ENCODE measurements at places on chromosomes 1 and 21. TPM values are rescaled to one million over a fixed set of nuclear protein-coding genes. Genes with fewer than 3 reads are reported as not detected.

Gene TSACC
- polyA plus RNA-seq, result not detected

Gene SERINC2
- 0.08 TPM for polyA plus RNA-seq

Gene ZNF684
- polyA plus RNA-seq, result 6.0 TPM

Gene NEGR1
- not detected for polyA plus RNA-seq

Gene FAAH
- polyA plus RNA-seq, result 0.86 TPM

GRCh38 chr1:97942161-97943123 lies 21.6 kb upstream of the DPYD start:
- peak overlapping the region; percentile 78 for H3K4me3 ChIP-seq
- peaks cover 20% of the 10 kb centered on the region for H3K4me1 ChIP-seq
- no peak for DNase-seq
- H3K36me3 ChIP-seq, result no peaks in the 10 kb centered on the region

GRCh38 chr1:245807306-245807705 lies 652.5 kb downstream of the KIF26B start:
- no peaks in the 10 kb centered on the region for H3K4me1 ChIP-seq
- no peak overlapping the region for H3K4me3 ChIP-seq
- H3K27me3 ChIP-seq, result no peaks in the 10 kb centered on the region
- no peaks in the 10 kb centered on the region for H3K36me3 ChIP-seq
- H3K27ac ChIP-seq, result no peak overlapping the region

DNA sequence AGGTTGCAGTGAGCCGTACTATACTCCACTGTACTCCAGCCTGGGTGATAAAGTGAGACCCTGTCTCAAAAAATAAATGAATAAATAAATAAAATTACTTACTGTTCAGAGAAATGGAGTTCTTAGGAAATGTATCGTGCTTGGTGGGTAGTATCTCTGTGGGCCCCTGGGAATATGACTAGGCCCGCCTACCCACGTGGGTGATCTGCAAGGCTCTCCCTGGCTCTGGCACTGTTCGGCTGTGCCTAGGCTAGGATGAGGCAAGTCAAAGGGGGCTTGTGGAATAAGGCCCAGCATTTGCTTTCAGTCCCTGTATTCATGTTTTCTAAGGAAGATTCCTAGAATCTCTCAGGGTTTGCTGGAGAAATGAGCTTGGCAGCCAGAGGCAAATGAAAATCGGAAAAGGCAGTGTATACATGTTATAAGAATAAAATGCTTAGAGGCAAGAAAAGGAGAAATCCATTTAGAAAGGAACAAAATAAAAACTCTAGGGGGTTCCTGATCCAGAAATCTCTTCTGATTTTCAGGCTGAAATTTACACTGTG lies 4.5 kb upstream of the CSRP1 start:
- H3K27ac ChIP-seq, result no peak overlapping the region
- peaks cover 11% of the 10 kb centered on the region for H3K4me1 ChIP-seq
- H3K4me3 ChIP-seq, result no peak overlapping the region
- no peaks in the 10 kb centered on the region for H3K36me3 ChIP-seq
- H3K27me3 ChIP-seq, result no peaks in the 10 kb centered on the region
- no peak for DNase-seq

- no peaks in the 10 kb centered on the region for H3K4me1 ChIP-seq
- H3K27ac ChIP-seq, result no peak overlapping the region
- DNase-seq, result no peak
- peaks cover 40% of the 10 kb centered on the region for H3K36me3 ChIP-seq
- H3K27me3 ChIP-seq, result no peaks in the 10 kb centered on the region
- H3K4me3 ChIP-seq, result no peak overlapping the region
Measured at GRCh38 chr1:91717839-91718238, 168.1 kb downstream of the TGFBR3 start.

GRCh38 chr1:15417059-15417934 lies 7.6 kb downstream of the EFHD2 start:
- peak overlapping the region; percentile 80 for H3K27ac ChIP-seq
- H3K36me3 ChIP-seq, result peaks cover 14% of the 10 kb centered on the region
- H3K27me3 ChIP-seq, result no peaks in the 10 kb centered on the region
- DNase-seq, result peak; percentile 57
- H3K4me1 ChIP-seq, result peaks cover 53% of the 10 kb centered on the region

GRCh38 chr1:205030896-205031295 lies 12.1 kb upstream of the CNTN2 start:
- H3K4me3 ChIP-seq, result no peak overlapping the region
- no peaks in the 10 kb centered on the region for H3K27me3 ChIP-seq
- no peaks in the 10 kb centered on the region for H3K4me1 ChIP-seq
- H3K36me3 ChIP-seq, result no peaks in the 10 kb centered on the region
- H3K27ac ChIP-seq, result no peak overlapping the region

GRCh38 chr1:23836037-23836436 lies 10.8 kb upstream of the HMGCL start:
- no peak overlapping the region for H3K4me3 ChIP-seq
- no peaks in the 10 kb centered on the region for H3K27me3 ChIP-seq
- peaks cover 11% of the 10 kb centered on the region for H3K4me1 ChIP-seq
- H3K27ac ChIP-seq, result no peak overlapping the region

GRCh38 chr21:34122047-34122446 lies 48.7 kb downstream of the MRPS6 start:
- H3K36me3 ChIP-seq, result peaks cover 15% of the 10 kb centered on the region
- no peak for DNase-seq
- H3K27ac ChIP-seq, result no peak overlapping the region
- no peaks in the 10 kb centered on the region for H3K27me3 ChIP-seq
- peaks cover 3% of the 10 kb centered on the region for H3K4me1 ChIP-seq

GRCh38 chr1:157306896-157307295 lies 168.7 kb upstream of the ETV3 start:
- no peak overlapping the region for H3K27ac ChIP-seq
- no peaks in the 10 kb centered on the region for H3K36me3 ChIP-seq
- no peaks in the 10 kb centered on the region for H3K4me1 ChIP-seq
- no peak overlapping the region for H3K4me3 ChIP-seq
- peaks cover 3% of the 10 kb centered on the region for H3K27me3 ChIP-seq
- no peak for DNase-seq

GRCh38 chr1:64745986-64746940 lies 1.4 kb downstream of the RAVER2 start:
- no peak for DNase-seq
- H3K27me3 ChIP-seq, result peaks cover 20% of the 10 kb centered on the region
- H3K4me3 ChIP-seq, result no peak overlapping the region

- DNase-seq, result no peak
- H3K27me3 ChIP-seq, result peaks cover 14% of the 10 kb centered on the region
- H3K4me1 ChIP-seq, result no peaks in the 10 kb centered on the region
- H3K36me3 ChIP-seq, result no peaks in the 10 kb centered on the region
Measured at GRCh38 chr1:65141394-65141793, 6.6 kb upstream of the AK4 start.

GRCh38 chr1:41892301-41892781 lies 26.4 kb downstream of the HIVEP3 start:
- H3K4me3 ChIP-seq, result peak overlapping the region; percentile 72
- peaks cover 33% of the 10 kb centered on the region for H3K4me1 ChIP-seq
- no peaks in the 10 kb centered on the region for H3K36me3 ChIP-seq
- H3K27ac ChIP-seq, result peak overlapping the region; percentile 80
- no peak for DNase-seq
- no peaks in the 10 kb centered on the region for H3K27me3 ChIP-seq

DNA sequence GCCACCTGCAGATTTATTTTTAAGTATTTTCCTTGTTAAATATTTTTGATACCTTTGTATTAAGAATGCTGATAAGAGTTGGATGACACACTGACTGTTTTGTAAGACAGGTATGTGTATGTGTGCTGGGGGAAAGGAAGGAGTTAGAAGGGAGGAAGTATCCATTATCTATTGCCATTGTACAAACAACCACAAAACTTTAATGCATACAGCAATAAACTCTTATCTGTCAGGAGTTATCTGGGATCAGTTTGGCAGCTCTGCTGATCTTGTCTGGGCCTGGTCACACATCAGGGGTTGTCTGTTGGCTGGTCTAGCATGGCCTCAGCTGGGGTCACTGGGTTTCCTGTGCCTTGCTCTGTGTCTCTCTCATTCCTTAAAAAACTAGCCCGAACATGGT lies 423.9 kb upstream of the USP24 start:
- H3K4me1 ChIP-seq, result no peaks in the 10 kb centered on the region
- no peaks in the 10 kb centered on the region for H3K36me3 ChIP-seq
- no peaks in the 10 kb centered on the region for H3K27me3 ChIP-seq

- no peak overlapping the region for H3K27ac ChIP-seq
- H3K36me3 ChIP-seq, result no peaks in the 10 kb centered on the region
- H3K4me1 ChIP-seq, result no peaks in the 10 kb centered on the region
- H3K27me3 ChIP-seq, result no peaks in the 10 kb centered on the region
Measured at GRCh38 chr1:4415476-4415875, 238.9 kb upstream of the AJAP1 start.
